ENCODE measurements at places on chromosomes 2 and 18.

- no peak for DNase-seq
Measured at GRCh38 chr2:19150726-19151125, 207.7 kb downstream of the OSR1 start.

DNA sequence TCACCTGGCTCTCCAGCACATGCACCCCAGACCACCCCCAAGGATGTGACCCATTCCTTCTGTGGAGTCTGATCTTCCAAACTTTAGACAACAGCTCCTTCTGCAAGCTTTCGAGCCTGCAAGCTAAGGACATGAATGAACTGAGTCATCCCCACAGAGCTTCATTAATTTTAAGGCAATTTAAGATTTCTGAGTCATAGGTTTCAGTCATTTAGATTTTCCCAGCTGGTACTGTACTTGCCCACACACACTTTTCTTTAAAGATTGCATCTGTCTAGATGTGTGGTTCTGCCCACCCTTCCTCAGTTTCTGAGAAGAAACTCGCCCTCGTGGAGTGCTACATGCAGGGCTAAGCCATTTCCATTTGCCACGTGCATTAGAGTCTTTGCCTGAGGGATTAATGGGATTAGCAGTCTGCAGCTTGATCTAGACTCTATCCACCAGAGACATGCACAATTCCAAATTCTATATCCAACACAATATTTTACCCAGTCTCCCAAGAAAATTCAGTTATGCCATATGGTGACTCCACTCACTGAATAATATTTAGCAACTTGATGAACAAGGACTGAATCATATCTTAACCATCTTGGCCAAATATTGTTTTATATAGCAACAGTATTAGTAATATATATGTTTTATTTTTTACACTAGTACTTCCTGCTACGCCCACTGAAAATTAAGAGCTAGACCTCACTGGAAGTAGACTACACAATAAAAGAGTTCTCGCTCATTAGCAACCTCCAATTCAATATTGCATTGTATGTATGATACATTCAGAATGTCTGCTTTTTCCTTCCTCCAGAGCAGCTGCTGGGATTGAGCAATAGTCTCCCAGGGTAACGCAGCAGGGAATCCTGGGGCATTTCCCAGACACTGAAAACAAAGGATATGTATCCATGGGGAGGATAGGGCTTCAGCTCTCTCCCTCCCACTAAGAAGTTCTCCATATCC lies 14.3 kb upstream of the TRIB2 start:
- no peak for DNase-seq

- DNase-seq: no peak
Measured at GRCh38 chr18:10930076-10930475, 219.3 kb downstream of the PIEZO2 start.

- DNase-seq: no peak
Measured at GRCh38 chr2:217162533-217162932, 302.7 kb upstream of the TNP1 start.

GRCh38 chr18:76379226-76380126 lies 115.6 kb downstream of the ZNF516 start:
- DNase-seq: no peak

DNA sequence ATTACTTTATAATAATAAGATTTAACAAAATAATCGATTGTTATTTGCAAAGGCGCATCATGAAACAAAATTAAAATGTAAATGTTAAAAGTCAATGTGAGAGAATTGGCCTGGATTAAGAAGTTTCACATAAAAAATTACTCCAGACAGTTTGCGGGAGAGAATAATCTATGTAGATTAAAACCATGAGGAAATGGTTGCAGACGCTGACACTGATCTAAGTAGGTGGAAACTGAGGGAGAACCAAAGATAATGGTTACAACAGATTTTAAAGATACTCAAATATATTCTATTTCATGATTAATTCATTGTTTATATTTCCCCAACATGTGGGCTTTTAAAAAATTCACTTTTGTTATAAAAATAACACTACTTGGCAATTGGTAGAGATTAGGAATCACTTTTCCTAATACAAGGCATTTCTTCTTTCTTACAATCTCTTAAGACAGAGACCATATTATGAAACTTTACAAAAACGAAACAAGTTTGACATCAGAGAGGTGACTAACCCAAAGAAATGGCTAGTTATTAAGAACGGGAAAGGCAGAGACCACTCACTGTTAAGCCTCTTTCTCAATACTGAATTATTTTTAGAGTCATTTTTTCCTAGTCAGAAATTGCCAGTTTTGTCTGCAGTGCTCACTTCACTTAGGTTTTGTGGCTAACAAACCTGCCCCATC lies 1.6 kb downstream of the KANSL1L start:
- DNase-seq: no peak

DNA sequence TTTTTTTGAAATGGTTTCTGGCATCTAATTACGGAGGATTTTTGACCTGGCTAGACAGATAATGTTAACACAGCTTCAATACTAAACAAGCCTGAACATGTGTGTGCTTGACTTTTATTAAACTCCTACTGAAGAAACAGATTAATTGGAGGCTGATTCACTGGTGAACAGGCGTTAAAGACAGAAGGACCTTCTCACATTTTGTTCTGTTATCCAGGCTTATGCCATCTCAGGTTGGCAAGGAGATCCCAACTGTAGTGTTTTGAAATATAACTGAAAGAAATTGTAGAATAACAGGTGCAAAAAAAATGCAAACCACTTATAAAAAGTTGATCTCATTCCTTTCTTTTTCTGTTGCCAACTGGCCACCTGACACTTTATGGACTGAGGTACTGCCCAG lies 269.6 kb downstream of the ARHGAP15 start:
- no peak for DNase-seq

GRCh38 chr2:166519391-166519962 lies 25.4 kb upstream of the SCN7A start:
- no peak for DNase-seq

DNA sequence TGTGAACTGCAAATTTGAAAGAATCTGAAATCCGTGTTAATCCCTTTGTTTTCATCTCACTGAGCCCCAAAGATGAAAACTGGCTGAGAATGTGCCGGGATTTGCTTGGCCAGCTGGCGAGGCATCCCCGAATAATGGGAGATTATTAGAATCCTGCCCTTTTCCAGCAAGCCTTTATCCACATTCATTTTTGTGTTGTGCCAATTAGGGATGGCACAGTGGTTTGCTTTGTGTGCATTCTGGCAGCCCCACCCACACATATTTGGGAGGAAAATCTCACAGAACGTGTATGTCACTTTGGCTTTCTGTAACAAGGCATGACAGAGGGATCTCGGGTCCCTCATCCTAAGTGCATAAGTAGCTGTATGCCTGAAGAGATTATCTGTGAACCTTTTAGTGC lies 405.8 kb upstream of the FAM98A start:
- DNase-seq: no peak

- DNase-seq: no peak
Measured at GRCh38 chr2:41994233-41994637, 53.6 kb upstream of the PKDCC start.

GRCh38 chr2:204110338-204110741 lies 173.8 kb downstream of the ICOS start:
- no peak for DNase-seq

- no peak for DNase-seq
Measured at GRCh38 chr18:47781561-47781960, 148.9 kb downstream of the SMAD2 start.

DNA sequence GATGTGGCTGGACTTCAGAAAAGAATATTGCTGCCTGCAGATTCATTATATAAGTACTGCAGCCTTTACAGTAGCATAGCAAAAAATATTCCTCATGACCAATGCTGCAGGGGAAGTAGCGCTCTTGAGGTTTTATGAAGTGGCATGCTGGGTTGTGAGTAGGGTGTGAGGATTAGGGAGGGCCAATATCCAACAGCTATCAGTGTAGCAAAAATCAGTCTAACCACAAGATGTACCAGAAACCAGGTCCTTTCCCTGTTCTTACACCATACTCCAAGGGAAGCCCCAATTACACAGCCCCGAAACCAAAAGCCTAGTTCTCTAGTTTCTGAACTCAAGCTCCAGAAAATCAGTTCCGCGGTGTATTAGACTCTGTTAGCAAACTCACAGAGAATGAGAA lies 1082.2 kb upstream of the DDX18 start:
- DNase-seq: no peak

- DNase-seq: no peak
Measured at GRCh38 chr2:223528036-223528435, 74.1 kb downstream of the SCG2 start.

- DNase-seq: peak; percentile 22
Measured at GRCh38 chr2:212595036-212595654, 56.5 kb upstream of the ERBB4 start.

- no peak for DNase-seq
Measured at GRCh38 chr2:108409768-108410167, 32.0 kb downstream of the SULT1C4 start.

DNA sequence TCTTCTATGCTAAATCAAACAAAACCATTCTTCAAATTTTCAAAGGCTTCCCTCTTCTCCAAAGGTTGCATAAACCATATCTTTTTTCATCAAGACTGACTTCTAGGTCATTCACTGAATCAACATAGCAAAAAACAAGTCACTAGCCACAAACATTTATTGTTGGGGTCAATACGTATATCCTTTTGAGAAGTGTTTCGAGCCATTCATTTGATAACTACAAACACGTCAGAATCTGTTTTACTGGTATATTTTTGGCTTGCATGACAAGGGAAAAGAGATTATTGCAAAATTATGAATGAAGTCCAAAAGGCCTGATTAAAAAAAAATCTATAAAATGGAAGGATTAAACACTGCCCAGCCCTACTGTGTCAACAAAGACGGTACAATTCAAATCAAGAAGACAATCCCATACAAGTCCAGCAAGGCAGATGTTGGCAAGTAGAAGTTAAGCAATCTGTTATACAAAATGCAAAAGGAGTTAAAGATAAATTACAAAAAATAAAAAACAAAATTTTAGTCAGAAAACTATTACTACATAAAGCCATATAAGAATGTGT lies 222.4 kb downstream of the SRBD1 start:
- DNase-seq: no peak

DNA sequence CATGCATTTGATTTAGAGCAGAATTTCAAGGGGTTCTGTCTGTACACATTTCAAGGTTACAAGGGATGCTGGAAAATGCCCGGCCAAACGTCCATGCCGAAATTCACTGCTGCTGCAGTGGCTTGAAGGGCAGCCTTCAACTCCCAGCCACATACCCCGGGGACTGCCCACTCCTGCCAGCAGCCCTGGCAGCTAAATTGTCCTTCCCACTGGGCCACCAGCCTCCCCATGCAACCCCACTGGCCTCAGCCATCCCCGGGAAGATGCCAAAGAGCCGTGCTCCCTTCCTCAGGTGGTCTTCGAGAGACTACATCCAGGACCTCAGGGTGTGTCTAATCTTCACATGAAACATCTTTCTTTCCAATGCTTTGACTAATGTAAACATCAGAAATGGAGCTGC lies 478.7 kb upstream of the MYT1L start:
- DNase-seq: no peak

GRCh38 chr18:54860941-54861340 lies 32.7 kb downstream of the RAB27B start:
- no peak for DNase-seq

DNA sequence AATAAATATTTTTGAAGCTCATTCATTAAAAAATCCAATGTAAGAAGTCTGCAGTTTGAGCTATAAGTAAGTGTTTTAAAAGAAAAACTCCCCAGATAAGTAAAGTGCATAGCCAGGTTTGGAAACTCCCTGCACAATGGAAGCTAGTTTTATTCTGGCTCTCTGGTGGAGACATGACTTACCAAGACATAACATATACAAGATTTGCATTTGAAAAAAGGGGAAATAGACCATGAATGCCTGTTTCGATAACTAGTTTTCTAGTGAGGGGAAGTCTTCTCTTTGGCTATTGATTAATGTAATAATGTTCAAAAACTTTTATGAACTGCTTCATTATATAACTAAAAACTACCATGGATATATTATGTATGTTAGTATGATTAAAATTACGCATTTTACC lies 435.2 kb downstream of the ARHGAP15 start:
- DNase-seq: no peak

- no peak for DNase-seq
Measured at GRCh38 chr2:225536036-225536435, 136.5 kb downstream of the NYAP2 start.

- DNase-seq: no peak
Measured at GRCh38 chr2:9797681-9798556, 45.4 kb upstream of the TAF1B start.

DNA sequence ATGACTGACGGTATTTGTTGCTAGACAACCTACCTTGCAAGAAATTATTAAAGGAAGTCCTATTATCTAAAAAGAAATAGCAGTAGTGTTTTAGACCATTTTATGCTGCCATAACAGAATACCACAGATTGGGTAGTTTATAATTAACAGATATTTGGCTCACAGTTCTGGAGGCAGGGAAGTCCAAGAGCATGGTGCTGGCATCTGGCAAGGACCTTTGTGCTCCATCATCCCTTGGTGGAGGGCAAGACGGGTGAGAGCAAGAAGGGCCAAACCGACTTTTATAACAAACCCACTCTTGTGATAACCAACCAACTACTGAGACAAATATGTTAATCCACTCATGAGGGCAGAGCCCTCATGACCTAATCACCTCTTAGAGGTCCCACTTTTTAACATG lies 91.2 kb downstream of the DYNC1I2 start:
- DNase-seq: no peak

DNA sequence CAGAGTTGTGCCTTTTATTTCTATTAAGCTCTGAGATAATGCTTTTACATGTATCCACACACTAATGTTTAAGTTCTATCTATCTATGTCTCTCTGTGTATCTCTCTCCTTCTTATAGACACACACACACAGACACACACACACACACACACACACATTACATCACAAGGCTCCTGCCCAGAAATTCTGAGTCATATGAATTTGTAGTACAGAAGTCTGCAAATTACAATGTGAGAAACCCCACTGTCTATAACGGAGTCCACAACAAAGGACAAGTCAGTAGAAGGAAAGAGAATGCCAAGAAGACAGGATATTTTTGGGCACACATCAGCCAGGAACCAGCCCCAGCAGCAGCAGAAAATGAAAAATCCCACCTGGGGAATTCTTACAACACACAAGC lies 142.4 kb downstream of the EN1 start:
- no peak for DNase-seq

DNA sequence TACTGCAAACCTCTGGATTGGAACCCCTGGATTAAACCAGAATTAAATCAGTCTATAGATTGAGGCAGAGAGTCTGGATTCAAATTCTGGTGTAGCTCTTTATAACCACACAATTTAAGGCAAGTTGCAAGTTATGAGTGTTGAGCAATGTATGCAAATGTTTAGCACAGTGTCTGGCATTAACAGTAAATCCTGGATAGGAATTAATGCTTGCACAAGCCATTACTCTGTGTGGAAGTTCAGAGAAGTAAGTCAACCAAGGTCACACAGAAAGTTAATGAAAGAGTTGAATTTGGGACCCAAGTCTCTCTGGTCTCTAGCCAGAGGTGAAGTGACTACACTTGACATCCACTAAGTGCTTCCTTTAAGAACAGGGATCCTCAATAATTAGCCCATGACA lies 2.0 kb upstream of the MARCO start:
- DNase-seq: no peak

All from epithelial cell of proximal tubule (primary cell).